Vagina (tissue), 2 donors: ENCODE measurements at places on chromosomes 5 and 9.

DNA sequence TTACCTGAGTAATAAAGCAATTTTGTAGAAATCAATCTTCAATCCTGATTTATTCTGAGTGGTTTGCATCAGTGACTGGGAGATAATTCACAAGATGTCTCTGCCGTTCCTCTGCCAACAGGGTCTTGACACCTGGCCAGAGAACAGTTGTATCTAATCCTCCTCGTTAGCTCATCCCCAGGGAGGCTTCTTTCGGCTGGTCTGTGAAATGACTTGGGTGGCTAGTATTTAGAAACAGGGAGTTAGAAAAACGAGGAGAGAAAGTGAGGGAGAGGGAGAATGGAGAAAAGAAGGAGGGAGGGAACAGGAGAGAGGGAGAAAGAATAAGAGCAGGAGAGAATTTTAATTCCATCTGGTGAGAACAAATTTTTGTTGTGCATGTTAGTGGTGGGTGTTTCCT is 600.2 kb upstream of the TLE4 start:
- DNase-seq, result no peak

DNA sequence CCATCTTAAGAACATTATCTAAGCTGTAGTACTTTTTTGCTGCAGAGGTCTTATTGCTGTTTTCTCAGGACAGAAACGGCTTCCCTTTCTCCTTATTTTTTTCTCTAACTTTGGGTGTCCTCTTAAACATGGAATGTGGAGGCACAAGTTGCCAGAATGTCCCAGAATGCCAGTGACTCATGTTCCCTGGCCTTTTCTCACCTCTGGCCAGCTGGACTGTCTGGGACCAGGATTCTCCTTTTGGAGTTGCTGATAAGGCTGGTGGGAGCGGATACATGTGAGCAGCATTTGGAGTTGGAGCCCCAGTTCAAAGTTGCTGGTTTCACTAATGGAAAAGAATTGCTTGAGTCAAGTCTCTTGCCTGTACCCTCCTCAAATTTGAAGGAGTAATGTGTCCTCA is 112.8 kb downstream of the ARHGAP26 start:
- no peak for DNase-seq

- DNase-seq, result no peak
These were observed 64.3 kb downstream of the MLLT3 start for GRCh38 chr9:20557890-20558565.

- DNase-seq, result no peak
These were observed 9.2 kb upstream of the PHYHD1 start for GRCh38 chr9:128911529-128912035.

GRCh38 chr5:147051193-147051592 is 172.6 kb upstream of the PPP2R2B start:
- DNase-seq, result no peak

DNA sequence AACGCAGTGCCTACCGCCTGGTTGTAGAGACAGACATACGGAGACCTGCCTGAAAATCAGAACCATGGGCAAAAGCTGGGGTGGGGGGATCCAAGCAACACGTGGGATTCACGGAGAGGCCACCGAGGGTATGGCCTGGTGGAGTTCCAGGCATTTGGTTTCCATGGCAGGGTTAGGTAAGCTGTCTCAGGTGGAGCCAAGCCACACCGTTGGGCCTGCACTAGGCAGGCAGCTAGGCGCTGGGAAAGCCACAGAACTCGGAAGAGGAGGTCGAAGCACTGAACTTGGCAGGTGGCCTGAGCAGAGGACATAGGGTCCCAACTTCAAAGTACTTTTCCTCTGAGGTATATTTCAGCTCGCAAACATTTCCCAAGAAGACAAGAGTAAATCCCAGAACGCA is 111.6 kb downstream of the ISL1 start:
- no peak for DNase-seq

DNA sequence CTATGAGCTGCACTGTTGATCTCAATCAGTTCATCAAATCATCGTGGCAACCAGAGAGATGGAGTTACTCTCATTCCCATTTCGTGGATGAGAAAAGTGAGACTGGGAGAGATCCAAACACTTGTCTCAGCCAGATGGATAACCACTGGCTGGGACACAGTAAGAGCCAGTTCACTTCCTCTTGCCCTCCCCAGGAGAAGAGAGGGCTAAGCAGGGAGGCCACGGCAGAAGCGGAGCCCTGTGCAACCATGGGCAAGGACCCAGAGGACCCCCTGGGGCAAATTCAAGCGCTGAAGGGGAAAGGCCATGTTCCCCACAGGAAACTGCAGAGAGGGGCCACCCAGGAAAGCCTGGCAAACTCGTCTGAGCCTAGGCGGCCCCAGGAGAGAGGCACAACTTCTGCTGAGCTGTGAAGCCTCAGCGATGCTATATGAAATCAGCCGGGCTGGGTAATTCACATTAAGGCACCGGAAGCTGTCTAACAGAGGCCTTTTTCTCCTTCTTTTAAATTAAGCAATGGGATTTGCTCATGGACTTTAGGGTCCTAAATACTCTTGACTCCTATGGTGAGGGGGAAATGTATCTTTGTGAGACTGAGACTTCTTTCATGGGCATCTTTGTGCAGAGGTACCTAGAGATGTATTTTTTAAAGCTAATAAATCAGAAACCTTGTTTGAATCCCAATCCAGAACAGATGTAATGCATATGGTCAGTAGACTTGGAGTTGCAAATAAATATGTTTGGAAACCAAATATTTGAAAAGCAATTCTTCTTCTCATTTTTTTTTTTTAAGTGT is 137.1 kb upstream of the SMIM23 start:
- no peak for DNase-seq

GRCh38 chr9:69797675-69798074 is 22.9 kb upstream of the CFAP95 start:
- no peak for DNase-seq

DNA sequence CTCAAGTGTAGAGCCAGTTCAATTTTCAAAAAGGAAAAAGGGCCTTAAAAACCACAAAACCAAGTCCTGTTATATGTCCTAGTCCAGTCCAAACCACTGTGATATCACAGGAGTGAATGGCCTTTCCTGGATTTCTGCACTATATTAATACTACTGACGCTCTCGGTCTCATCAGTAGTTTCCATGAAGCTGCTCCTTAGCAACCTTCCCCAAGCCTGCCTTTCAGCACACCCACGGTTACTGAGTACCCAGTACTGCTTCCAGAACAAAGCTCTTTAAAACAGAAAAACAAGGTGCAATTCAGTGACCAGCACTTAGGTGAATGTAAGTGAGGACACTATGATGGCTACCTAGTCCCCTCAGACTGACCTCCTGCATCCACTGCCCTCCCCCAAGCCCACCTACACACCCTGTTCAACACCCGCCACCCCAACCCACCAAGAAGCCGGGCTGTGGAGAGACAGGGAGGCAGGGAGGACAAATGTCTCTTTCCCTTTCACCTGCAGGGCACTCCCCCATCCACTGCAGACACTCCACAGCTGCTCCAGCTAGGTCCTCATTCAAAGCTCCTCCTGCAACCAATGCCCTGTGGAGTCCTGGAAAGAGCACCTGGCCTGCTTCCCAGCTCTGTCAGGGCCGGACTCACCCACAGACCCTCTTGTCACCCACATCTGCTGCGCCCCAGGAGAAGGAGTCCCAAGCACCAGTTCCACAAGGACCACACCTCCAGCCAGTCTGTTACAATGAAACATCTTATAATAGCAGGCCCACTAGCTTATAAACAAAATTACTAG is 25.9 kb downstream of the PSMB7 start:
- no peak for DNase-seq

DNA sequence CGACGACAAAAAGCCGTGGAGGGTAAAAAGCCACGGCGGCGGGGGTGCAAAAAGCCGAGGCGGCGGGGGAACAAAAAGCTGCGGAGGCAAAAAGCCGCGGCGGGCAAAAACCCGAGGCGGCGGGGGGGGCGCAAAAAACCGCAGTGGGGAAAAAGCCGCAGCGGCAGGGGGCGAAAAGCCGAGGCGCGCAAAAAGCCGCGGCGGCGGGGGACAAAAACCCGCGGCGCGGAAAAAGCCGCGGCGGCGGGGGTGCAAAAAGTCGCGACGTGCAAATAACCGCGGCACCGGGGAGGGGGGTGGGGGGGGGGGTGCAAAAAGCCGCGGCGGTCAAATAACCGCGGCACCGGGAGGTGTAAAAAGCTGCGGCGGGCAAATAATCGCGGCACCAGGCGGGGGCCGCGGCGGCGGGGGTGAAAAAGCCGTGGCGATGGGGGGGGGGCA is 511.5 kb downstream of the FOXD4L5 start:
- DNase-seq, result no peak

- DNase-seq, result no peak
These were observed 24.2 kb downstream of the BASP1 start for GRCh38 chr5:17241635-17242034.

DNA sequence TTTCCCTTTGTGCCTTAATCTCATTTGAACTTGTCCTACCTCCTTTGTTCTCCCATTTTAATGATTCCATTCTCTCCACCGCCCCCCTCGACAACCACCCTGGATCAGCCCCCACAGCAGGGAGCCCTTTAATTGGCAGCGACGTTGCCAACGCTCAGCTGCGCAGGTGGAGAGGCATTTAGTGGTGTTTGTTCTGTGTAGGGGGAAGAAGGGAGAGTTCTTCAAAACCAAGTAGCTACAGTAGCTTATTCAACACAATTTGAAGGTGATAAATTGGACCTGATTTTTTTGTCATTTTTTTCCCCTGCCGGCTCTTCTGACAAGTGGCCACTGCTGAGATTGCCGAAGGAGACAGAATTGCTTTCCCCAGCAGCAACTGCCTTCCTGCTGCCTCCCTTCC is 499.1 kb downstream of the CDK5RAP2 start:
- no peak for DNase-seq

- DNase-seq, result no peak
These were observed 214.9 kb upstream of the DAB2 start for GRCh38 chr5:39639618-39640089.

GRCh38 chr9:92048924-92049625 is 66.1 kb downstream of the SPTLC1 start:
- no peak for DNase-seq

DNA sequence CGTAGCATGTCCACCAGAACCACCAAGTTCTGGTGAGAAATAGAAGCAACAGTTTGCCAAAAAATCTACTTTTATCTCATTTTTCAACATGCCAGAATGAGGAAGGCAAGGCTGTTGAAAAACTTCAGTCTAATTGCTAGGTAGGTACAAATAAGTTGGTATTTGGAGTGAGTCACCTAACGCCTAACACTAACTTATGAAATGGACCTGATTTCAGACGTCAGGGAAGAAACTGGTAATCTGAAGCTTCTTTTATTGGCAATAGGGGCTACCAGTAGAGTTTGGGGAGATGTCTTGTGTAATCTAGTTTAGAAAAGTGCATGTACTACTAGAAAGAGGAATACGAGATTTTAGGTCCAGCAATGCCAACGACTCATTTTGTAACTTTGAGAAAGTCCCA is 4.4 kb upstream of the PDE6A start:
- no peak for DNase-seq

- DNase-seq, result no peak
These were observed 211.9 kb upstream of the PAPPA start for GRCh38 chr9:115941561-115942315.

DNA sequence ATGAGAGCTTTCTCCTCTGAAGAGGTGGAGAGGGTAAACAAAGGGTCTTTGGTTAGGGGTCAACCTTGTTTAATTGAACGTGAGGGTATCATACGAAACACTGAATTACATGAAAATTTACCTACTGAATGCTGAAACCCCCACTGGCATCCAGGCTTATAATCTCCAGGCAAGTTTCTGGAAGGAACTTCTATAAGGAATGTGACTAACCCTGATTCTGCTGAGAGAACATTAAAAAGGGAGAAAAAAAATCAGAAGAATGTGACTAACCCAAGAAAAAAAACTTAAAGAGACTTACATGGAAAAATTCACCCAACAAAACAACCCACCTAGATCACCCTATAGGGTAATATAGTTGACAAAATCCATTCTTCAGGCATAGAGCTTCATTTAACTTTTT is 55.5 kb downstream of the APC start:
- no peak for DNase-seq

DNA sequence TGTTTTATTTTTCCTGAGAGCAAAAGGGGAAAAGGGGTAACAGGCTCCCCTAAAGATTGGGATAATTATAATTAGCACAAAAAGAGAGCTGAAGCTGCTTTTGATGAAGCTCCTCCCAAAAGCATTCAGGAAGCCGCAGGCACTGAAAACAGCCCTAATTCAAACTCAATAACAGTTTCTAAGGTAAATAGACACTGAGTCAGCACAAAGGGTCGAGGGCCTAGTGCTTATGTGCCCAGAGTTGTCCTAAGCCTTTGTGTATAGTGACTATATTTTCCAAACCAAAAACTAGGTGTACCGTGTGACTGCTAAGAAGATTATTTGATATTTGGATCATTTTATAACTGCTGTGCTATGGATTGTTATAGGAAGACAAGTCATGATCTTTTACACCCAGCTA is 67.7 kb downstream of the HMHB1 start:
- no peak for DNase-seq

DNA sequence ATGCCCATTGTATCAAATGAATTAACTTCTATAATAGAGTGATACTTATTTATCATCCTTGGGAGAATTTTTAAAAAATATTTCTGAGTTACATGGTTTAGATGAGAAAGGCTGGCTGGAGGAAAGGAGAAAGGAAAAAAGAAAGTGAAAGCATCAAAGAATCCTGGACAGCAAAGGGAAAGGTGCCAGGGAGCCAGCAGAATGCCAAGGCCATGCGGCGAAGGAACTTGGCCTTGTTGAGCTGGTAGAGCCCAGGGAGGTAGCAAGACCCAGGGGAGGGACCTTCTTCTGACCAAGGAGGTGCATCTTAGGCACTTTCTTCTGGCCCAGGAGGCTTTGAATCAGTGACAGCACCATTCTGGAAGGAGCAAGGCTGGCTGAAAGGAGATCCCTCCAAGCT is 240.5 kb downstream of the ENC1 start:
- no peak for DNase-seq

DNA sequence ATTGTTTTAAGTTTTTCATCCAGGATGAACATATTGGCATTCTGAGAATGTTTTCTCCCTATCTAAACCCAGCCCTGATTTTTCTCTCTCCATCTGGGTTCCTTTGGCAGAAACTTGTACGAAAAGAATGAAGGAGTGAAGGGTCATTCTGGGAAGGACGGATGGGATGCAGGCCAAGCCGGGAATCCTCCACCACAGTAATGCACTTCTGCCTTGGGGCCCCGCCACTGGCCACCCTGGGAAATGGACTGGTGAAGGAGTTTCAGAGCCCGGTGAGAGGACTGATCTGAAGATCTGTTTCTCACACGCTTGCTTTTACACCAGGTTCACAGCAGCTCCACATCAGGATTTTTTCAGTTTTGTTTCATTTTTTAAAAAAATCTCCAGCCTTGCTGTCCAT is 554.8 kb downstream of the BNC2 start:
- DNase-seq, result no peak

DNA sequence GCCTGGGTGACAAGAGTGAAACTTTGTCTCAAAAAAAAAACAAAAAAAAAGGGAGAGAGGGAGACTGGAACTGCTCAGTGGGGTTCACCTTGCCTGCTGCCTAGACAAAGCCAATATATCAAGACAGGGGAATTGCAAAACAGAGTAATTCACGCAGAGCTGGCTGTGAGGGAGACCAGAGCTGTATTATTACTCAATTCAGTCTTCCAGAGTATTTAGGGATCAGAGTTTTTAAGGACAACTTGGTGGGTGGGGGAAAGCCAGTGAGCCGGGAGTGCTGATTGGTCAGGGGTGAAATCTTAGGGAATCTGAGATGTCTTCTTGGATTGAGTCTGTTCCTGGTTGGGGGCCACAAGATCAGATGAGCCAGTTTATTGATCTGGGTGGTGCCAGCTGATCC is 25.6 kb upstream of the SPIN1 start:
- no peak for DNase-seq

- DNase-seq, result no peak
These were observed 67.2 kb upstream of the IFNE start for GRCh38 chr9:21549251-21549765.
